KBM-7 (cell line): ENCODE measurements at places on chromosomes 2 and 18.

- peak; percentile 22 for DNase-seq
These were observed 129.0 kb downstream of the NCK2 start for GRCh38 chr2:105873721-105874120.

- peak; percentile 17 for DNase-seq
These were observed 24.3 kb upstream of the ID2 start for GRCh38 chr2:8657423-8658062.

GRCh38 chr18:23531912-23532311, 28.6 kb downstream of the RMC1 start:
- DNase-seq: no peak

GRCh38 chr2:35063836-35064235, 1291.7 kb upstream of the CRIM1 start:
- no peak for DNase-seq

GRCh38 chr2:188403676-188404075, 112.0 kb downstream of the GULP1 start:
- DNase-seq: no peak

GRCh38 chr2:223101340-223102039, 49.5 kb downstream of the KCNE4 start:
- peak; percentile 41 for DNase-seq

DNA sequence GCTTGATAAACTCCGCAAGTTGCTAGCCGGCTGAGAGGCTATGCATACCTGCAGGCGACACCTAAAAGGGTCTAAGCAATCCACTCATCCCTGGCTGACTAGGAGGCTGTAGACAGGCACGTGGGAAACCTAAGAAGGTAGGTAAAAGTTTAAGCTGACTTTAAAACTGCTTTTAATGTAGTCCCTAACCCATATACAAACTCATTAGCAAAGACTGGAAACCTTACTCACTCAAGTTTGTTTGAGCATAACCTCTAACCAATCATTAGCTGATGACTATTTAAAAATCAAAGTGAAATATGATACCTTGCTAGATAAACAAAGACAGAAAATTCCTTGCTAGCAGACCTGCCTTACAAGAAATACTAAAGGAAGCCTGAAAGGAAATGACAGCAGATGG, 106.4 kb downstream of the EXOC6B start:
- peak; percentile 1 for DNase-seq

GRCh38 chr2:230564805-230565779, 147.6 kb upstream of the CAB39 start:
- peak; percentile 81 for DNase-seq

DNA sequence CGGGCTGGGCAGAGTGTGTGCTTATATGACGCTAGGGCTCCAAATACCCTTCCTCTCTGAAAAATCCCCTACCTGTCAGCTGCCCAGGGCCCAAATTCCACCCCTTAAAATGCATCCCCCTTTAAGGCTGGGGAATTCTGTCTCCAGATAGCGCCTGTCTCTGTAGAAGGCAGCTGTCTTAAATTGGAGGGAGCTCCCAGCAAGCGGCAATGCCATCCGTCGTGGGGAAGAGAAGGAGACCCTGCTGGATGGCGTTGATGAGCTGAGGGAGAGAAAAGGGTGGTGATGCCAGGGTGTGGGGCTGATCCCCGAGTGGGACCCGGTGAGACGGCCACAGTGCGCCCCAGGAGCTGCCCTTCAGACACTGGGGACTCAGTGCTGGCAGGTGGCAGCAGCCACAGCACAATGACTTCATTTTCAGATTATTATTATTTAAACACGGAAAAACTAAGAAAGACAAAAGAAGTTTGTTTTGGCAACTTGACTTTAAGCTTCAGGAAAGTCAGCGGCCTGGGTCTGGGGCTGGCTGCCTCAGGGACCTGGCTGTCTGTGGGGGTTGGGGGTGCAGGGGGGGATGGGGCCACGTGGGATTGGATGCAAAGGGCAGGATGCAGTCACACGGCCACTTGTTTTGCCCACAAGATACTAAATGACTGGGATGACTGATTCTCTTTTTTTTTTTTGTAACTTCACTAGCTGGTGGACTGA, 152.8 kb downstream of the TFCP2L1 start:
- no peak for DNase-seq

- no peak for DNase-seq
These were observed 79.8 kb downstream of the DOK6 start for GRCh38 chr18:69480460-69480859.

DNA sequence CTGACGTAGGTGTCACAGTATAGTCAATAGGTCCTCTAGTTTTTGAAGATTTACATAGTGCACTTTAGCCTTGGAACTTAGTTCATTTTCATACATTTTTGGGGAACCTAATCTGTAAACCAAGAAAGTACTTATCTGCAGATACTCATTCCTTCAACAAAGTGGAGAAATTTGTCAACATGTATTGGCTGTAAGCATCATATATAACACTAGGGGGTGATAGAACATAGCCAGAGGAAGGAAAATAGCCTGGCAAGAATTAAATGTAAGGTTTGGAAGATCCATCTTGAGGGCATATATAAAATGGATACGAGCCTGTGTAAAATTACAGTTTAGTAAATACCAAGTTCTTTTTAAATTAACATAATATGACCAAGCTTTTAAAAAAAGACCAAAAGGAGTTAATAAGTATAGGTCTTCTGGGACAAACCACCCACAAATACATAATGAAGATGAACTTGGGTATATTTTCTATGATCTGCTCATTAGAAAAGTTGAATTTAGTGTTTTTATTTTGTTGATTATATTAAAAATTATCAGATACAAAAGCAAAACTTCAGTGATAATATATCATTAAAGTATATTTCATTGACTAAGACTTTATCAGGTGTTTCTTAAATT, 18.2 kb downstream of the RPL37A start:
- peak; percentile 75 for DNase-seq

DNA sequence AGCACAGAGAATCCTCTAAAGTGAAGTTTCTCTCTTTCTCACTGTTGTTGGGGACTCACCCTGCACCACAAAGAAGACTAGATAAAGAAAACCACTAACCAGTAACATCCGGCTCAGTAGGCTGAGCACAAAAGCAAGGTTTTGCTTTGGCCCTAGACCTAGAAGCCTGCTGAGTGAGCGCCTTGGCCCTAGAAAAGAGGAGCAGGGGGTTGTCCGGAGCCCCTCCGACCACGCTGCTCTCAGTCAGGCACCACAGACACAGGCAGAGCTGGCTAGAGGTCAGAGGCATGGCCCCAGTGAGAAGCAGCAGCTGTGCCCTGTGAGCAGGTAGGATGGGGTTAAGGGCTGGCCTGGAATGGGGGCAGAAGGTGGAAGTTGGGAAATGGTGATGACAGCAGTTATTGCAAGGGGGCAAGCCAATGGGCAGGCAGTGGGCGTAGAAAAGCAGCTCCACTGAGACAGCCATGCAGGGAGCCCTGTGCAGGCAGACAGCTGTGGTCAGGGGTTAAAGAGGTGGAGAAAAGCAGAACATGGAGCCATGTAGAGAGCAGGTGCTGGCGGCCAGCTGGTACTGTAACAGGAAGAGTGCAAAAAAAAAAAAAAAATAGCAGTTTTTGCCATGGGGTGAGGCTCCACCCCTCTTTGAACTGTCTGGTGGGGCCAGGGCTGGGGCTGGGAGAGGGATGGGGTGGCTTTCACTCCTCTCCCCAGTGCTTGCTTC, 36.9 kb upstream of the SLC14A1 start:
- DNase-seq: peak; percentile 90

- DNase-seq: no peak
These were observed 993.5 kb upstream of the DDX18 start for GRCh38 chr2:116820986-116821385.

- no peak for DNase-seq
These were observed 105.4 kb downstream of the INHBB start for GRCh38 chr2:120451334-120451733.

- DNase-seq: no peak
These were observed 145.1 kb upstream of the SLC1A4 start for GRCh38 chr2:64844087-64844486.

- no peak for DNase-seq
These were observed 33.5 kb upstream of the CALCRL start for GRCh38 chr2:187481543-187481942.

- no peak for DNase-seq
These were observed 325.5 kb upstream of the HS6ST1 start for GRCh38 chr2:128644156-128644555.

GRCh38 chr18:75376004-75376403, 51.5 kb downstream of the SMIM21 start:
- DNase-seq: no peak

DNA sequence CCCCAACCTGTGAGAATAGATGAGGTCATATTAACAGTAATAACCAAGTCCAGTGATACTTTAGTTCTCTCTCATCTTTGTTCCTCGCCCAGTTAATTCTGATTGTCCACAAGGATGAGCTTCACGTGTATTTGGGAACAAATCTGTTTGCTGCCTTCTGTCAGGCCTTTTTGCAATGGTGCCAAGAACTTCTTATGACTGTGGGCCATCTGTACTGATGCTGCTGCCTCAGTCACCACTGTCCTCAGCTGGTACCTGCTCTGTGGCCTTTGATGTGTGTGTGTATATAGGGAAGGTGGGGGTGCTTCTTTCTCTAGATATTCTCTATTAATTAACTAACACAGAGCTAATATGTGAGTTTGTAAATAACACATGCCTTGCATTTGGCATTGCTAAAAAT, 392.9 kb downstream of the TGIF1 start:
- no peak for DNase-seq

- DNase-seq: no peak
These were observed 318.7 kb downstream of the CYP26B1 start for GRCh38 chr2:71829008-71829407.

DNA sequence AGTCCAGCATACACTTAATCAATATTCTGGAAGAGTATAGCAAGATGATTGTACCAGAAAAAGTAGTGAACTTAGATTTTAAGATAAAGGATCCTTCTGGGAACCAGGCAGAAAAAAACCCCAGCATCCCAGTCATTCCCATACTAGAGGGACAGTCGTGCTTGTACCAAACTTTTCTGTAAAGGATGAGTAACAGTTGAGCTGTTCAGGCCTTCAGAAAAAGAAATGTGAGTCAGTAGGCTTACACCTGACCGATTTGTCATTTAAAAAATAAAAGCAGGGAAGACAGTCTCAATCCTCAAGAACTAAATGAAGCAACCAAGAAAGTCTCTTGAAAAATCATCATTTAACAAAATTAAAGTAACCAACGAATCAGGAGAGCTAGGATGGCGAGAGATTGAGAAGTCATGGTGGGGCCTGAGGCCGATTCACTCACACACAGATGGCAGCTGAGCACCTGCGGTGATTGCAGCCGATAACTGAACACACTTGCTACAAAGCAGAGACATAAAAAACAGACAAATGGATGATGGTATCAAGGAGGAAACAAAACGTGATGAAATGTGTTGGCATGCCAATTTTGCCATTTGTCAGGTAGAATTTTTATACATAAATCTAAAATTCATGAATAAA, 170.0 kb upstream of the ALKAL2 start:
- no peak for DNase-seq

- peak; percentile 42 for DNase-seq
These were observed 16.6 kb upstream of the TTL start for GRCh38 chr2:112465382-112465781.

DNA sequence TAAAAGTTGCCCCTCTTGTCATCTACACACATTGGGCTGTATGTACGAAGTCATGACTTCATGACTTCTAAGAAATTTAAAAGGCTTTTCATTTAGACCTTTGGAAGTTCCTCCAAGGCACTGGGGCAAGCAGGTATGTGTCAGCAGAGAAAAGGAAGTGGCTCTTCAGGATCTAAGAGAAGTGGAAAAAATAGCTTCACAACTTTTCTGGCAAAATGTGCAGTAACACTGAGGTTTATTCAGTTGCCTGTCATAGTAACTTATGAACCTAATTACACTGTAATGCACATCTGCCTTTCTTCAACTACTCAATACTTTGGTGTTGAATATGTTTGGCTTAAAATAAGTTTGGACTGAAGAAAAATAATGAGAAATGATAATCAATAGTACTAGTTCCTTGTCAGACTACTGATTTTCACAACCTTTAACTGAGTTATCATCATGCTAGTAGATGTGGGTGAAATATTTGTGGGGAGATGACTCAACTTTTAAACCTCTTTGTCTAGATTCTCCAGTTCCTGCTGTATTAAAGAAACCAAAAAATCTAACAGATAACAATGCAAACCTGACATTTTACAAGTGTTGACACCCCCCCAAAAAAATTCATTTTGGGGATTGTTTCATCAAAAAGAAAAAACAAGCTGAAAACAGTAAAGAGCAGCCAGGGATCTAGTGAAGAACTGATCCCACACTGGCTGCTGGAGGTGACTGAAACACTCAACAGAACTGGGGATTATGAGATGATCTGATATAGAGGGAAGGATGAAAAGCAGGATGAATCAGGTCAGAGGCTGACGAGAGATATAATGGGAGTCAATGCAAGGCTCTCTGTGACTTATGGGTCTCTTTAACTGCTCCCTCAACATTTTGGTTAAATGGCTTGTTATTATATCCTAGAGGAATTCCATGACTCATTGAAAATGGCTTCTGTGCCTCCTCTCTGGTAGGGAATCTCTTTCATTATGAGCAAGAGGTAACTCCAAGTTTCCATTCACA, 84.6 kb downstream of the COLEC12 start:
- no peak for DNase-seq

DNA sequence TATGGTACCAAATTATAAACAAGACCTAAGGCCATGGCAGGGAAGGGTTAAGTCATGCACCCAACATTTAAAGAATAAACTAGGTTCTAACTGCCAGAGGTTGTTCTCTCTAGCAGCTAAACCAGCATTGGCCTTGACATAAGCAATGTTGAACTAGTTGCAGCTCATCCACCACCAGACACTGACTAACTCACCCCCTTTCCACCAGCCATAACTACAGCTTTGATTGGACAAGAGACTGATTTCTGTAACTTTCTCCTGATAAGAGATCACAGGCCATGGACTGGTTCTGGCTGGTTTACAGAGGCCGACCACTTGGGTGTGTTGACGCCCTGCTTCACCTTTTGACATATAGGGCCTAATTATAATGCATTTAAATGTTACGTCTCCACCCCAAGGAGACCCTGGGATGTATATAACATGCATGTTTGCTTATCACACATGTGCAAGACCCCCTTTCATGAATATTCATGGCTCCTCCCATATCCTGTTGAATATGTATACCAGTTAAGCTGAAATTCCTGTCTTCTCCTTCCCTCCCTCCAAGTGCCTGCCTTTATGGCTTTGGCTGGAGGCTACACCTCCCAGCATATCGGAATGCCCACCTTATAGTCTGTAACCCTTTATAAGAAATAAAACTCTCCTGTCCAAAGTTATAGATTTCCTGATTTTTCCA, 75.9 kb downstream of the MRPS9 start:
- DNase-seq: no peak

- no peak for DNase-seq
These were observed 42.4 kb downstream of the MRPS5 start for GRCh38 chr2:95079199-95079683.

DNA sequence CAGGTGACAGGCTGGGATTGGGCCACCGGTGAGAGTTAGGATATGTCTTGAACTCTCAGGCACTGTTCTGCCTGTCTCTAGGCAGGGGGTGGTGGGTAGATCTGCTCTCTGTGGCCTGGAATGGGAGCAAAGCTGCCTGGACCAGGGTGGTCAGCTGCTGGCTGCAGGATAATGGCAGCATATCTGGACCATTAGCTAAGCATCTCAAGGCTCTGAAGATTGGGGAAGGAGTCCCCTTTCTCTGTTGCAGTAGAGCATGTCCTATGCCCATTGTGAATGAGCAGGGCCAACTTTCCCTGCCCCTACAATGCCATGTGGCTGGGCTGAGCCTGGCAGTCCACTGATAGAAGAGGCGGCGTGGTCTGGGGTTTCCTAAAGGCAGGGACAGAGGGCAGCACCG, 34.6 kb downstream of the LOXHD1 start:
- DNase-seq: peak; percentile 2

GRCh38 chr2:190533175-190533967, 1.2 kb downstream of the NEMP2 start:
- peak; percentile 36 for DNase-seq
